ENCODE measurements at places on chromosomes 7 and 10.

GRCh38 chr10:133372507-133372906, 647 bp downstream of the ECHS1 start:
- no peak for DNase-seq

DNA sequence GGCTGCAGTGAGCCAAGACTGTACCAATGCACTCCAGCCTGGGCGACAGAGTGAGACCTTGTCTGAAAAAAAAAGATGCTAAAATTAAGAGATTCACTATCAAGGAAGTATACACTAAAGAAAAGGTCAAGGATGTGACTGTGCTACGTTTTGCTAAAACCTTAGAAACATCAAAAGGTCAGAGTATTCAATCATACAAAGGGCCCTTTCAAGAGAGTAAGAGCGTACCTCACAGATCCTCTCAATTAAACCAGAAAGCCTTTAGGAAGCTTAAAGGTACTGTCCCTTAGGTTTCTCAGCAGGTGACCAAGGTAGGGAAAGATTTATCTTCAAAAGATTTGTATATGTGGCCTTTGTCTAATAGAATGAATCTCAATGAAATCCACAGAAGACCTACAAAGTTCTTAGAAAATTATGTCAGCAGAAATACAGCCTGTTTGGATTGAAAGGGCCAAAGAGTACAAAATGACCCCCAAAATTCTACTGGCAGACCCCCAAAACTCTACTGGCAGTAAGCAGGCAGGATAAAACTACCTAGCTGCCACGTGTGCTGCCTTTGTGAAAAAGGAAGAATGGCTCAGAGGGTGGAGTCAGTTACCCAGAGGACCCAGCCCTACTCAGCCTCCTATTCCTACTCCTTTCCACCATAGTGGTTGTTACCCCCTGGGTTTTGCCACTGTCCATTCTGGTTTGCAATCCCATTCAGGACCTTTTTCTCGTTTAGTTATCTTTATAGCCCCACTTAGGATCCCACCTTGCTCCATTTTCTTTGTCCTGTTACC, 36.7 kb downstream of the ARHGAP19 start:
- DNase-seq: no peak

DNA sequence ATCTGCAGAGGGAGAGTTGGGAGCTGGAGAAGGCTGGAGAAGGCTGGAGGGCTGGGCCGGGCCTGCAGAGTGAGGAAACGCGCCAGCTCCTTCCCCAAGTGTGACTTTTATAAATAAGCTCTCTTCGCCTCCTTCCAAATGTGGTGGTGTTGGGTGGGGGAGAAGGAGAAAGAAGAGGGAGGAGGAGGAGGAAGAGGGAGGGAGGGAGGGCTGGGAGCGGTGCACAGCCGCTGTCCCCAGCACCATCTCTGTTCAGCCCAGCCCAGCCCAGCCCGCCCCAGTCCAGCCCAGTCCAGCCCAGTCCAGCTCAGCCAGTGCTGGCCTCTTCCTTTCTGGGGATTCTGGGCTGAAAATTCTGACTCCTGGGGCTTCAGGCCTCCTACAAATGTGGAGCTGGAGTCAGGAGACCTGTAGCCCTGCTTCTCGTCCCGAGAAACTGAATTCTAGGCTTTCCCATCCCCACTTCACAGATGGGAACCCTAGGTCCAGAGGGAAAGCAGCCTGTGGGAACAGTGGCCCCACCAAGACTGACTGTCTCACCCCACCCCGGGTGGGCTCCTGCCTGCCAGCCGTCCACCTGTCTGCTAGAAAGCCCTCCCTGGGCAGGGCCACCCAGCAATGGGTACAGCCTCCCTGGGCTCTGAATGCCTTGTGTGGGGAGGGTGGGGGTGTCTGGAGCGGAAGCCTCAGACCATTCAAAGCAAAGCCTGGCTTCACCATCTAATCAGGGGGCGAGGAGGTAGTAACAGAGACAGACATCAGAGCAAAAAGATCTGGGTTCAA, 2.3 kb downstream of the STX1A start:
- DNase-seq: no peak

GRCh38 chr10:15166325-15166724, 2.2 kb downstream of the NMT2 start:
- DNase-seq: no peak

DNA sequence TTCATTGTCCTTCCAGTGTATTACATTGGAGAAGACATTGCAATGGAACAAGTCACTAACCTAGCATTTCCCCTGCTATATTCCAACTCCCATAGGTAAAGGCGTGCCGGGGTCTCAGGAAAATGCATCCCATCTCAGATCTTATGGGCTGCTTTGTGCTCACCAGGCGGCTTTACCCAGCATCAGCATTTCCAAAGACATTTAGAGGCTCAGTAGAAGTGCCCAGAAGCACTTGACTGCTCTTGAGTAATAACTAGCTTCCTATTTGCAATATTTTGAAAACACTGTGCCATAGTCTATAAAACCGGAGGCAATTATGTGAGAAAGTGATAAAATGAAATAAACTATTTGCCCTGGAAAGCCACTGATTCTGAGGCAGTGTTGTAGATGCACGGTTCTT, 415.0 kb upstream of the NPVF start:
- no peak for DNase-seq

Measured in KBM-7 (cell line).